Occipital lobe (tissue), 3 donors: ENCODE measurements at places on chromosomes 13 and 19.

DNA sequence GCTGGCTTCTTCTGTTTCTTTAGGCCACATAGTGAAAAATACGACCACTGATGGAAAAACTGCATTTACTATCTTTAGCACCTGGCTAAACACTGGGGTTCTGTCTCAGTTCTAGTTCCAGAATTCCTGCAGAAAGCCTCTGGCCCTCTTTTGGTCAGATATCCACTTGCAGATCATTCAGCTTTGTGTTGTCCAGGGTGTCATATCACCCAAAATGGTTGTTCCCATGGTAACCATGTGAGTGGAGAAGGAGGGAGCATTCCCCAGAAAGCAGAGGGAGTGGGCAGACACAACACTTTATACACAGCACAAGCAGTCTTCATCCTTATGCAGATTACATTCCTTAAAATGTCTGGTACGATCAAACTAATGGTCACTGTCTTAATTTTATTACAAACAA, 73.5 kb downstream of the CAB39L start:
- no peak for DNase-seq

DNA sequence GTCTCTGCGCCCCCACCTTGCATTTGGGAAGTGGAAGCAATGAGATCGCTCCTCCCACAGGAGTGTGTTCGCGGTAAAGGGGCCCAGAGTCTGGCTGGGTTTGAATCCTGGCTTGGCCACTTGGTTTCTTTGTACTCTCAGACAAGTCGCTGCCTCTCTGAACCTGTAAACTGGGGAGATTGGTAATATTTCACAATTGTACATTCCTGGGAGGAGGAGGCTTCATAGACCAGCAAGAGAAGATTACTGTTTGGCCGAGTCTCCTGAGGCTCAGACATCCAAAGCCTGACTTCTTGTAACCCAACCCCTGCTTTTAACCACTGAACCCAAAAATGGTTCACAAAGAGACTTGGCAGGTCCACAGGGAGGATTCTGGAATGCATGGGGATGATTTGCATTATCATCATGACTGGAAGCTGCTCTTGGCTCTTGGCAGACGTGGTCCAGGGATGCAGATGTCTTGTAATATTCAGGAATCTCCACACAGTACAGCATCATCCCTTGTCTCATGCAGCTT, 13.6 kb upstream of the STRN4 start:
- DNase-seq, result no peak

GRCh38 chr19:16094360-16095070, 17.2 kb upstream of the RAB8A start:
- no peak for DNase-seq

DNA sequence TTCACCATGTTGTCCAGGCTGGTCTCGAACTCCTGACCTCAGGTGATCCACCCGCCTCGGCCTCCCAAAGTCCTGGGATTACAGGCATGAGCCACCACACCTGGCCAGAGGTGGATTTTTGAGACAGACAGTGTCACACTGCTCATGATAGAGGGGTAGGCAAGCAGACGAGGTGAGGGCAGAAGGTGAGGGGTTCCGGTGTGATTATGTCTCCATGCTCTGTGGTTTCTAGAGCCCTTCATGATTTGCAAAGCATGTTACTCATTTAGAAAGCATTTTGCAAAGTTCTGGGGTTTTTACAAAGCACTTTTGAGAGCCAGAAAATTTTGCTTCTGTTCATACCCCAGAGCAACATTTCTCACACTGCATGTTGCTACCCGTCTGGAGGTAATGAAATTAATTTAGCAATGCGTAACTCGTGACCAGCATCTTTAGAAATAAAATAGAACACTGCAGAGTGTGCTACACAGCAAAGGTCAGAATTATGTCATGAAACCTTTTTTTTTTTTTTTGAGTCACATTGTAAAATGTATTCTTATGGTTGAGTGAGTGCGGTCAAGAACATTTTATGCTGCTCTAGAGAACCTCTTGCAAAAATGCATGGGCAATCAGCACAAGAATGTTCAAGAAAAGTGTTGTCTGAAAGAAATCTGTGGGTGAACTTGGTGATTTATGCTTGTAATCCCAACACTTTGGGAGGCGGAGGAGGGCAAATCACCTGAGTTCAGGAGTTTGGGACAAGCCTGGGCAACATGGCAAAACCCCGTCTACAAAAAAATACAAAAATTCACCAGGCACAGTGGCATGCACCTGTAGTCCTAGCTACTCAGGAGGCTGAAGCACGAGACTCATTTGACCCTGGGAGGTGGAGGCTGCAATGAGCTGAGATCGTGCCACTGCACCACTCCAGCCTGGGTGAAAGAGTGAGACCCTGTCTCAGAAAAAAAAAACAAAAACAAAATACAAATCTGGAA, 58.0 kb downstream of the MAP4K1 start:
- DNase-seq, result no peak

DNA sequence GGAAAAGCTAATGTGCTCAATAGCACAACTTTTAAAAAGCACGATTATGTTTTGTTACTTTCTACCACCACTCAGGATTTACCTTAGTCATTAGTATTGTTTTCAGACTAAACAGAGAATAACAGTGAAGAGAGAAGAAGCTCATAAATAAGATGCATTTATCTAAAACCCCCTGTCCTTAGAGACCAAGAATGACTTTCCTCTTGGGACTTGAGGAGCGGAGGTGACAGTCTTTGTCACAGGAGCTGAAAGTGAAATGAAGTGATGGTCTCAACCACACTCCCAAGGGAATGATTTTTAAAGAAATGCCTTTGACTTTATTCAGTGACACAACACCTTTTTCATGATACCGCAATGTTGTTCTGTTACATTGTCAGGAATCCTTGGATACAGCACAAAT, 190.6 kb upstream of the NBEA start:
- DNase-seq, result no peak
